Activated naive CD4-positive, alpha-beta T cell treated with anti-CD3 and anti-CD28 coated beads for 36 hours (primary cell): ENCODE measurements at places on chromosomes 4 and X. TPM values are rescaled to one million over a fixed set of nuclear protein-coding genes. Genes with fewer than 3 reads are reported as not detected.

- no peaks in the 10 kb centered on the region for H3K36me3 ChIP-seq
- no peaks in the 10 kb centered on the region for H3K27me3 ChIP-seq
- no peak for DNase-seq
- H3K27ac ChIP-seq, result no peak overlapping the region
- no peaks in the 10 kb centered on the region for H3K4me1 ChIP-seq
Measured at GRCh38 chr4:85734424-85734831, 259.5 kb downstream of the ARHGAP24 start.

- no peak for DNase-seq
- peaks cover 13% of the 10 kb centered on the region for H3K36me3 ChIP-seq
- peak overlapping the region; percentile 90 for H3K4me3 ChIP-seq
- no peak overlapping the region for H3K27ac ChIP-seq
- H3K27me3 ChIP-seq, result no peaks in the 10 kb centered on the region
Measured at GRCh38 chrX:24694825-24695224, 1.1 kb downstream of the POLA1 start.

- H3K4me1 ChIP-seq, result no peaks in the 10 kb centered on the region
- H3K27me3 ChIP-seq, result peaks cover 28% of the 10 kb centered on the region
- H3K27ac ChIP-seq, result no peak overlapping the region
- H3K4me3 ChIP-seq, result no peak overlapping the region
Measured at GRCh38 chr4:56668267-56668666, 12.8 kb downstream of the HOPX start.

- H3K4me1 ChIP-seq, result no peaks in the 10 kb centered on the region
- DNase-seq, result no peak
- no peak overlapping the region for H3K4me3 ChIP-seq
- H3K36me3 ChIP-seq, result no peaks in the 10 kb centered on the region
Measured at GRCh38 chr4:177190995-177191580, 118.6 kb upstream of the NEIL3 start.

DNA sequence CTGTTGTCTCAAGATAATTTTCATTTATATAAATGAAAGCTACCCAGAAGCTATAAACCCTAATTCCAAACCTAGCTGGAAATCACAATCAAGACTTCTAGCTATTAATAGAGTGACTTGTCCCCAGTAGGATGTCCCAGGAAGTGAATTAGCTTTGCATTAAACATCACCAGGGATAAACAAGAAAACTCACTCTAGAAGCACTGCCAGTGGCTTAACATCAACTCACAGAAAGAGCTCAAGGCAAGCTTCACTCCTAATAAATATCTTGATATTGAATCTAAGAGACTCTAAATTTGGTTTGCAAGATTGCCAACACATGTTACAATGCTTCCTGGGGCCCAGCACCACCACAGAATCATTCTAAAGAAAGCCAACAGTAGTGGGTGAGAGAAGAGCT lies 468.7 kb upstream of the FAM241A start:
- H3K36me3 ChIP-seq, result no peaks in the 10 kb centered on the region
- H3K27me3 ChIP-seq, result no peaks in the 10 kb centered on the region
- DNase-seq, result no peak
- no peak overlapping the region for H3K4me3 ChIP-seq
- H3K4me1 ChIP-seq, result no peaks in the 10 kb centered on the region
- no peak overlapping the region for H3K27ac ChIP-seq

DNA sequence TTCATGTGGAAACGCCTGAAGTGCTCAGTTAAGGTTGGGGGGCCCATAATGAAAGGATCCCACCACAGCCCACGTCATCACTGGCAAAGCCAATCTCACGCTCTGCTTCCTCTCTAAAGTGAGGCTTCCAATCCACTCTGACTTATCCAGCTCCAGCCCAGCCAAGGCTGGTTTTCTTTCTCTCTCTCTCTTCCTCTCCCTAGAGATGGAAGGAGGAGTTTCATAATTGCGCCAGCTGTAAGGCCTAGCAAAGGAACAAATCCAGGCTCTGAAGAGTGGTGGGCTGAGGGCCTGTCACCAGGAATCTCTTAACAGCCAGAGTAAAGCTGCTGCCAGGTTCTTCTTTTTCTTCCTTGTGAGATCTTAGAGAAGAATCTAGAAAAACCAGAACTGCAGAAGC lies 20.7 kb upstream of the BCLAF3 start:
- peaks cover 3% of the 10 kb centered on the region for H3K4me1 ChIP-seq
- no peaks in the 10 kb centered on the region for H3K27me3 ChIP-seq
- no peak overlapping the region for H3K27ac ChIP-seq
- peaks cover 4% of the 10 kb centered on the region for H3K36me3 ChIP-seq

GRCh38 chr4:36043901-36044300 lies 200.4 kb downstream of the ARAP2 start:
- no peaks in the 10 kb centered on the region for H3K36me3 ChIP-seq
- no peaks in the 10 kb centered on the region for H3K4me1 ChIP-seq
- DNase-seq, result no peak
- no peaks in the 10 kb centered on the region for H3K27me3 ChIP-seq
- H3K27ac ChIP-seq, result no peak overlapping the region

GRCh38 chrX:12026481-12026880 lies 111.8 kb upstream of the FRMPD4 start:
- no peaks in the 10 kb centered on the region for H3K4me1 ChIP-seq
- H3K4me3 ChIP-seq, result no peak overlapping the region
- H3K27me3 ChIP-seq, result peaks cover 2% of the 10 kb centered on the region
- H3K27ac ChIP-seq, result no peak overlapping the region
- H3K36me3 ChIP-seq, result no peaks in the 10 kb centered on the region

GRCh38 chr4:22045051-22045630 lies 96.6 kb upstream of the KCNIP4 start:
- no peak overlapping the region for H3K4me3 ChIP-seq
- no peaks in the 10 kb centered on the region for H3K36me3 ChIP-seq
- DNase-seq, result no peak
- no peaks in the 10 kb centered on the region for H3K4me1 ChIP-seq
- no peak overlapping the region for H3K27ac ChIP-seq

- no peak overlapping the region for H3K27ac ChIP-seq
- no peaks in the 10 kb centered on the region for H3K4me1 ChIP-seq
- H3K36me3 ChIP-seq, result no peaks in the 10 kb centered on the region
- no peaks in the 10 kb centered on the region for H3K27me3 ChIP-seq
Measured at GRCh38 chr4:78100060-78100459, 42.9 kb downstream of the FRAS1 start.

GRCh38 chr4:154349829-154350228 lies 141.8 kb downstream of the DCHS2 start:
- H3K27me3 ChIP-seq, result peaks cover 3% of the 10 kb centered on the region
- H3K27ac ChIP-seq, result no peak overlapping the region
- no peaks in the 10 kb centered on the region for H3K4me1 ChIP-seq
- no peak overlapping the region for H3K4me3 ChIP-seq
- no peaks in the 10 kb centered on the region for H3K36me3 ChIP-seq

GRCh38 chr4:39521253-39521919 lies 5.9 kb downstream of the UGDH start:
- no peak overlapping the region for H3K4me3 ChIP-seq
- no peak for DNase-seq
- H3K27ac ChIP-seq, result no peak overlapping the region

GRCh38 chr4:144666539-144667175 lies 20.7 kb downstream of the HHIP start:
- no peak for DNase-seq
- H3K4me1 ChIP-seq, result no peaks in the 10 kb centered on the region
- H3K4me3 ChIP-seq, result no peak overlapping the region
- H3K27me3 ChIP-seq, result peaks cover 2% of the 10 kb centered on the region

- no peaks in the 10 kb centered on the region for H3K4me1 ChIP-seq
- no peak for DNase-seq
- no peaks in the 10 kb centered on the region for H3K27me3 ChIP-seq
- H3K4me3 ChIP-seq, result no peak overlapping the region
- H3K27ac ChIP-seq, result no peak overlapping the region
Measured at GRCh38 chr4:164683040-164683439, 70.9 kb upstream of the SMIM31 start.

DNA sequence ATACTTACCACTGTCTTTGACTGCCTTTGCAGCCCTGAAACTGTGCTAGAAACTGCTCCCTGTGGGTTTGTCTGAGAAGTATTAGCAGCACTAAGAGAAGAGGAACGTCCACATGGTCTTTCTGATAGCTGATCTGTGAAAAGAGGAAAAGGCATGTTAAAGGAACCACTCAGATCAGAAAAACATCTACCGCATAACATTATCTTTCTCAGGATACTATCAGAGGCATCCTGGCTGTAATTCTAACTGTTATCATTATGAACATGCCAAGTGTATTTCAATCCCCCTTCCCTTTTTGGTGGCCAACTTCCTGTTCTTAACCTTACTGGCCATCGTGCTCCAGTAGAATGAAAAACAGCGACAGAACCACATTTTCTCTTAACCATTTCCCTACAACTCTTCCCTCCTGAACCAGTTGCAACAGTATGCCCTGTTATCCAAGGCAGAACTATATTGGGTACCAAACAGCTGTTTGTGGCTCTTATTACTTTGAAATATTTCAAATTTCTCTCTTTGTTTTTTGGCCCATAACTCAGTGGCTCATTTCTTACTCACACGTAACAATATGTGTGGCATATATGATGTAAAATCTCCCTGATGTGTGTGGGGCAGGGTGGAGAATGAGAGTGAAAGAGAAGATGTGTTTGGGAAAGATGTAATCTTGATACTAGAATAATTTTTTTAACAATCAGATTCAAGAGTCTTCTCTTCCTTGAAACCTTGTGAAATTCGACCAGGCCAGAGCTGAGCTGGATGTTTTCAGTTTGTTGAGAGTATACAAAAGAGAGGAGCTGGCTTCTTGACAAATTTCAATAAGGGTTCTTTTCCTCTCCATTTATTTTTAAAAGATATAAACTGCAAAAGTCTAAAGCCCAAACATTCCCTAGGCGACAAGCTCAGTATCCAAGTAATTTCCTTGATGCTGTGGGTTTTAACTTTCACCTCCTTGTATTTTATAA lies 35.2 kb downstream of the ARHGEF6 start:
- peak overlapping the region; percentile 91 for H3K27ac ChIP-seq
- peak; percentile 10 for DNase-seq
- H3K4me1 ChIP-seq, result peaks cover 76% of the 10 kb centered on the region
- no peaks in the 10 kb centered on the region for H3K27me3 ChIP-seq
- H3K4me3 ChIP-seq, result peak overlapping the region; percentile 45

GRCh38 chr4:41050880-41051775 lies 163.2 kb downstream of the APBB2 start:
- DNase-seq, result no peak
- peaks cover 9% of the 10 kb centered on the region for H3K27me3 ChIP-seq
- no peak overlapping the region for H3K27ac ChIP-seq
- H3K4me1 ChIP-seq, result no peaks in the 10 kb centered on the region

- H3K4me3 ChIP-seq, result no peak overlapping the region
- H3K27ac ChIP-seq, result no peak overlapping the region
- peaks cover 4% of the 10 kb centered on the region for H3K4me1 ChIP-seq
- DNase-seq, result peak; percentile 7
- H3K27me3 ChIP-seq, result no peaks in the 10 kb centered on the region
Measured at GRCh38 chrX:68895341-68895755, 66.5 kb downstream of the EFNB1 start.

DNA sequence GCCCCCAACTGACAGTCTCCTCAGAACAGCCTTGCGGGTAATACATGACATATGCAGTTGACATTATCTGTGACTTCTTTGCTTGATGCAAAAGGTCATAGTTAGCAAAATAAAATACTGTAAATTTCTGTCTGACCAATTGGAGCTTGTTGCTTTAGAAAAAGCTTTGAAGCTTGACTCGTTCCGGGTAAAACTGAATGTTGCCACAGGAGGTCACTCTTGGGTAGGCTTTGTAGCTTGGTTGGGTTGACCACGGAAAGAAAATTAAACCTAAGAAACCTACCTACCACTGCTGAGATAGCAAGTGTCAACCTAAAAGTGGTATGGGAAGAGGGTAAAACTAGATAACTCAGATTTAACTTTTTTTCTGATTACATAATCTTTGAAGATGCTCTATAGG lies 23.2 kb downstream of the PRPS2 start:
- H3K36me3 ChIP-seq, result peaks cover 19% of the 10 kb centered on the region
- peaks cover 5% of the 10 kb centered on the region for H3K4me1 ChIP-seq
- H3K27ac ChIP-seq, result no peak overlapping the region
- DNase-seq, result peak; percentile 64
- H3K27me3 ChIP-seq, result no peaks in the 10 kb centered on the region

DNA sequence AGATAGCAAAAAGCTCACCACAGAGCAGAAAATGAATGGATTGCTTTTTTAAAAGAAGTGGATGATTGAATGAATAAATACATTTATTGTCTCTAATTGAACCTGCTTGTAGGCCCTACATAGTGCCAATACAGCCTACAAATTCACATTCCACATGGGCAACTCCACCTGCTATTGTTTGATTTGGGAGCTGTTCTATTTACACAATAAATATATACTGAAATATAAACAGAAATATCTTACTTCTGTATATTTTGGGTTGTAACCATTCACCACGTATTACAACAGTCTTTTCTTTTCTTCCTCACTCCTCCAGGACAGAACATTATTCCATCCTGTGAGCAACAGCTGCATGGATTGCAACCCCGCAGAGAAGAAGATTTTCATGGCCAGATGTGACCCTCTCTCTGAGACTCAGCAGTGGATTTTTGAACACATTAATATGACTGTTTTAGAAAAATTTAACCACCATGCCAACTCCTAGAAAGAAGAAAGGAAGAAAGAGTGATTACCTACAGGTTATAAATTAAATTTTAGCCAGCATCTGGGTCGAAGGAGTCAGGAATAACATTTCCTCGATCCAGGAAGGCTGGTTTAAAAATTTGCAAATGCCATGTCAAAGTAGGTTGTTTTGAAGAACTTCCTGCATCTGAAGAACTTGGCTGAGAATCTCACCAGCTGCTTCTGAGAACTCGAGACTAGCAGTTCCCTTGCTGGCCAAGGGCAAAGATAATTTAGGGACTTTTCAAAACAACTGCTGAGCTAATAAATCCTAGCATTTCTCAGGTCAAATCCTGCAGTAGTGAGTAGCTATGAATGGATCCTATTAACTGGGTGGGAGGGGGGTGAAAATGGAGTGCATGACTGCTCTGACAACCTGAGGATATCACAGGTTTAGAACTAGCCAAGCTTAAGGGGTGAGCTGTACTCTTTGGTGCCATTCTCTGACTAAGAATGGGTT lies 128.7 kb upstream of the GALNT7 start:
- peaks cover 23% of the 10 kb centered on the region for H3K27me3 ChIP-seq
- H3K36me3 ChIP-seq, result no peaks in the 10 kb centered on the region
- H3K27ac ChIP-seq, result no peak overlapping the region

GRCh38 chr4:123488916-123489315 lies 92.3 kb downstream of the SPRY1 start:
- H3K4me1 ChIP-seq, result peaks cover 8% of the 10 kb centered on the region
- H3K4me3 ChIP-seq, result no peak overlapping the region
- no peak for DNase-seq
- H3K36me3 ChIP-seq, result no peaks in the 10 kb centered on the region

- H3K4me3 ChIP-seq, result no peak overlapping the region
- H3K27ac ChIP-seq, result no peak overlapping the region
- no peaks in the 10 kb centered on the region for H3K27me3 ChIP-seq
Measured at GRCh38 chrX:9055354-9055753, 21.4 kb upstream of the FAM9B start.

The NEIL3 gene
- 21.9 TPM for total RNA-seq

The CITED1 gene
- total RNA-seq, result not detected

The CSAG3 gene
- total RNA-seq, result 0.74 TPM

The DACH2 gene
- total RNA-seq, result not detected

The TMSB15C gene
- total RNA-seq, result 2.1 TPM

The CCDC110 gene
- 0.57 TPM for total RNA-seq

The TRPC3 gene
- total RNA-seq, result 2.0 TPM

The NWD2 gene
- total RNA-seq, result not detected

The ZNF157 gene
- 1.0 TPM for total RNA-seq

The SULT1B1 gene
- total RNA-seq, result 5.4 TPM

The FAM9C gene
- total RNA-seq, result not detected

The CENPVL2 gene
- not detected for total RNA-seq

The PORCN gene
- 5.2 TPM for total RNA-seq

The MMRN1 gene
- total RNA-seq, result 0.05 TPM

The YTHDC1 gene
- total RNA-seq, result 81.0 TPM

The HPGDS gene
- not detected for total RNA-seq
